ENCODE measurements at places on chromosomes 16 and 17. TPM values are rescaled to one million over a fixed set of nuclear protein-coding genes. Genes with fewer than 3 reads are reported as not detected.

Gene AIPL1
- not detected for total RNA-seq

Gene TAC4
- total RNA-seq = 17.1 TPM

Gene MYH3
- 2.4 TPM for total RNA-seq

Gene GFAP
- total RNA-seq = not detected

Gene ARHGAP27
- total RNA-seq = 40.2 TPM

Gene BCO1
- 1.0 TPM for total RNA-seq

Gene MARVELD3
- 51.7 TPM for total RNA-seq

Gene PDILT
- not detected for total RNA-seq

Gene PLA2G10
- total RNA-seq = 1.00 TPM

Gene RND2
- 1.2 TPM for total RNA-seq

Gene CD300E
- total RNA-seq = not detected

Gene CA4
- not detected for total RNA-seq

Gene DNASE1L2
- 1.00 TPM for total RNA-seq

- H3K4me3 ChIP-seq = no peak overlapping the region
- no peaks in the 10 kb centered on the region for H3K36me3 ChIP-seq
- H3K27me3 ChIP-seq = no peaks in the 10 kb centered on the region
- peaks cover 41% of the 10 kb centered on the region for H3K4me1 ChIP-seq
- H3K27ac ChIP-seq = peak overlapping the region; percentile 66
These were observed 52.4 kb upstream of the ATF7IP2 start for GRCh38 chr16:10333321-10334032.

- no peaks in the 10 kb centered on the region for H3K36me3 ChIP-seq
- H3K27ac ChIP-seq = no peak overlapping the region
- no peak for DNase-seq
- H3K4me1 ChIP-seq = no peaks in the 10 kb centered on the region
These were observed 169.2 kb downstream of the LAT start for GRCh38 chr16:29154088-29154487.

DNA sequence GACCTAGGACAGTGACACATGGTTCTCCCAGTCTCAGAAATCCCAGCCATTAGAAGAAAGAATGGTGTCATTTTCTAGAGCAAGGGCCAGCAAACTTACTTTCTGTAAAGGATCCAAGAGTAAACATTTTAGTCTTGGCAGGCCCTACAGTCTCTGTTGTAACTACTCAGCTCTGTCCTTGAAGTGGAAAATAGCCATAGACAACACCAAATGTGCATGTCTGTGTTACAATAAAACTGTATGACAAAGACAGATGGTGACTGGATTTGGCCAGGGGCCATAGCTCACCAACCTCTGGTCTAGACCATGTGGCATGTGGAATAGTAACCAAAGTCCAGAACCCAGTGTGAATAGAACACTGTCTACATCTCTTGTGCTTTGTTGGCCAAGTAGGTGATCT, 286.5 kb downstream of the HS3ST4 start:
- no peaks in the 10 kb centered on the region for H3K4me1 ChIP-seq
- no peaks in the 10 kb centered on the region for H3K36me3 ChIP-seq
- H3K4me3 ChIP-seq = no peak overlapping the region
- DNase-seq = no peak
- no peak overlapping the region for H3K27ac ChIP-seq

- no peaks in the 10 kb centered on the region for H3K4me1 ChIP-seq
- no peak overlapping the region for H3K27ac ChIP-seq
- DNase-seq = no peak
- H3K27me3 ChIP-seq = no peaks in the 10 kb centered on the region
These were observed 97.5 kb downstream of the CYLD start for GRCh38 chr16:50839356-50839755.

DNA sequence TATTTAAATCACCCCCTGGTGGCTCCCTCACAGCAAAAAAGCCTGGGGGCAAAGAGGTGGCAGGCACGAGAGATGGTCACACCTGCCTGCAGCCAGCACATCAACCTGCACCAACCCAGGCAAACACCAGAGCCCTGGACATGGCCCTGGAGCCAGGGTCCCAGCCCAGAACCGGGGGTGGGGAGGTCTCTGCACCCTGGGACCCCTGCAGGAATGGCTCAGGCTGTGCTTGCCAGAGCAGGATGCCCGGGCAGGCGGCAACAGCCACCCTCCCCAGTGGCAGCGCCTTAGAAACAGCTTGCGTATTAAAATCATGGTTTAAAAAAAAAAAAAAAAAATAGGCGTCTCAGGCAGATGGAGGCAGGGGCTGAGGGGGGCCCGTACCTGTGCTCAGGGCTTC, 16.2 kb downstream of the MYBBP1A start:
- no peaks in the 10 kb centered on the region for H3K36me3 ChIP-seq
- H3K27ac ChIP-seq = no peak overlapping the region
- no peaks in the 10 kb centered on the region for H3K27me3 ChIP-seq
- no peak overlapping the region for H3K4me3 ChIP-seq
- no peak for DNase-seq

- H3K4me3 ChIP-seq = no peak overlapping the region
- no peaks in the 10 kb centered on the region for H3K4me1 ChIP-seq
- no peaks in the 10 kb centered on the region for H3K27me3 ChIP-seq
- no peak overlapping the region for H3K27ac ChIP-seq
- peak; percentile 31 for DNase-seq
These were observed 23.7 kb upstream of the RCVRN start for GRCh38 chr17:9928601-9929333.

DNA sequence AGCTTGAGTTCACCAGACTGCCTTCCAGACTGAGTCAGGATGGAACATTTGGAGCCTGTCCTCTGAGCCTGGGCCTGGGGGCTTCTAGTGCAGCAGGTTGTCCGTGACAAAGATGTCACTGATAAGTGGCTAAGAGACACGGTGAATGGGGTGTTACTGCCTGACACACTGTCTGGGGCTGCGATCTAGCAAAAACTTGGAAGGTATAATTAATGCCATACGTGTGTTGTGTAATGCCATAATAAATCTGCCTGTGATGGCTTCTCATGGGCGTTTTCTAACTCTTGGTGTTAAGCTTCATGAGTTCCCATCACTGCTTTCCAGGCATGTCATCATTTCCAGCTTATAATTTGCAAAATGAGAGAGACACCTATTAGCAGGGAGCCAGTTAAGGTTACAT, 215.4 kb downstream of the UTP18 start:
- no peak overlapping the region for H3K27ac ChIP-seq
- H3K36me3 ChIP-seq = no peaks in the 10 kb centered on the region
- H3K27me3 ChIP-seq = peaks cover 2% of the 10 kb centered on the region
- no peaks in the 10 kb centered on the region for H3K4me1 ChIP-seq
- no peak for DNase-seq

DNA sequence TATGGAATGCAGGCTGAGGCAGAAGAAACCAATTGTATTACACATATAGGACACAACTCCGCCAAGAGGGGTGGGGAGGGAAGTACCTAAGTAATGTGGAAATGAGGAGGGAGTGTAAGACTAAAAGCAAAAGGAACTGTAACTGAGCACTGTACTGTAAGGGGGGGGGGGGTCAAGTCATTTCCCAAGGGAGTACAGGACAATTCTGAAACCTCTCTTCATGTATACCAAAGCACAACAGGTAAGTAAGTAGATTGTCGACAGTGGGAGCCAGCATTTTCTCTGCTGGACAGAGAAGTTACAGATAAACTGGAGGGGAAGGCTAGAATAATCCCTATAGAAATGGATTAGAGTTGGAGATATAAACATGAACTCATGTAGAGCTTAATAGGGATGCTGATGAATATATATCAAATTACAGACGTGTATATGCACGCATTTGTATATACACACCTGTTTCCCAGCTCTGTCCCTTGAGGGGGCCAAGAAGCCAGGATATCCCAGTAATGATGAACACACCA, 6.4 kb downstream of the USP22 start:
- DNase-seq = no peak
- no peak overlapping the region for H3K4me3 ChIP-seq
- H3K27ac ChIP-seq = no peak overlapping the region
- H3K4me1 ChIP-seq = no peaks in the 10 kb centered on the region
- H3K36me3 ChIP-seq = peaks cover 3% of the 10 kb centered on the region

- H3K36me3 ChIP-seq = no peaks in the 10 kb centered on the region
- no peak for DNase-seq
- H3K4me3 ChIP-seq = no peak overlapping the region
- H3K27ac ChIP-seq = no peak overlapping the region
- no peaks in the 10 kb centered on the region for H3K27me3 ChIP-seq
These were observed 4.9 kb upstream of the KREMEN2 start for GRCh38 chr16:2959206-2959605.

- H3K27me3 ChIP-seq = no peaks in the 10 kb centered on the region
- DNase-seq = no peak
- no peaks in the 10 kb centered on the region for H3K36me3 ChIP-seq
- no peak overlapping the region for H3K4me3 ChIP-seq
These were observed 75.7 kb upstream of the DNAH17 start for GRCh38 chr17:78652913-78653312.

- no peak overlapping the region for H3K4me3 ChIP-seq
- no peak for DNase-seq
- H3K4me1 ChIP-seq = no peaks in the 10 kb centered on the region
- H3K27me3 ChIP-seq = no peaks in the 10 kb centered on the region
- no peaks in the 10 kb centered on the region for H3K36me3 ChIP-seq
These were observed 30.2 kb upstream of the ZNF469 start for GRCh38 chr16:88352261-88353200.

Data from Caco-2 (cell line).